ENCODE measurements at places on chromosomes 7 and 10.
A peak's percentile ranks its signal among the peaks of the same experiment; 100 is the strongest.

DNA sequence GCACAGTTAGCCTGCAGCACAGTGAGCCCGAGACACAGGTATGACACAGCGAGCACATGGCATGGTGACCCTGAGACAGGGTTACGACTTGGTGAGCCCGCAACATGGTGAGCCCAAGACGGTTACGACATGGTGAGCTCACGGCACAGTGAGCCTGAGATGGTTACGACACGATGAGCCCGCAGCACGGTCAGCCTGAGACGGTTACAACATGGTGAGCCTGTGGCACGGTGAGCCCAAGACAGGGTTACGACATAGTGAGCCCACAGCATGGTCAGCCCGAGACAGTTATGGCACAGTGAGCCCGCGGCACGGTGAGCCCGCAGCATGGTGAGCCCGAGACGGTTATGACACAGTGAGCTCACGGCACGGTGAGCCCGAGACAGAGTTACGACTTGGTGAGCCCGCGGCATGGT, 156.1 kb downstream of the MAD1L1 start:
- DNase-seq, result no peak

DNA sequence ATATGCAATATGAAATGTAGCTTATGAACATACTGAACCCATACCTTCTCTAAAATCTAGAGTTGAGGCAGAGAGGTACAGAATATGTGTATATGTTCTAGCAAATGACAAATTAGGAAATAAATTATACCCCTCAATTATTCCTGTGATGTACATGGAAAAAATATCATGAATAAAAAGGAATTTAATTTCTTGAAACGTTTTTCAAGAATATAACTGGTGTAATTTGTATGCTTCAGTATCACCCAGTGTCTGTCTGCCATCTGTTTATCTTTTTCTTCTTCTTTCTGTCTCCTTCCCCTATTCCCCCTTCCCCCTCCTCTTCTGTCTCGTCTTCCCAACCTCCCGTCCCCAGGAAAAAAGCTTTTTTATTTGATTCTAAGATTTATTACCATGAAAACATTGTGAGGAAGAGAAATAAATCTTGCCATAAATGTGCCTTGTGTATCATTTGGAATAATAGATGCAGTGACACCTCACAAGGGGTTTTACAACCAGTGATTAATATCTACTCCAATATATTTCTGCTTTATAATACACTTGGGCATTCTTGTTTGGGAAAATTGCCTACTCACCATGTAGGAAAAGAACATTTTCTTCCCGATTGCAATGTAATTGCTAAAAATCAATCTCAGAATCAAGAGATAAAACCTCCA, 12.2 kb downstream of the LANCL2 start:
- DNase-seq, result no peak

GRCh38 chr10:17684537-17684936, 40.6 kb downstream of the STAM start:
- no peak for DNase-seq

DNA sequence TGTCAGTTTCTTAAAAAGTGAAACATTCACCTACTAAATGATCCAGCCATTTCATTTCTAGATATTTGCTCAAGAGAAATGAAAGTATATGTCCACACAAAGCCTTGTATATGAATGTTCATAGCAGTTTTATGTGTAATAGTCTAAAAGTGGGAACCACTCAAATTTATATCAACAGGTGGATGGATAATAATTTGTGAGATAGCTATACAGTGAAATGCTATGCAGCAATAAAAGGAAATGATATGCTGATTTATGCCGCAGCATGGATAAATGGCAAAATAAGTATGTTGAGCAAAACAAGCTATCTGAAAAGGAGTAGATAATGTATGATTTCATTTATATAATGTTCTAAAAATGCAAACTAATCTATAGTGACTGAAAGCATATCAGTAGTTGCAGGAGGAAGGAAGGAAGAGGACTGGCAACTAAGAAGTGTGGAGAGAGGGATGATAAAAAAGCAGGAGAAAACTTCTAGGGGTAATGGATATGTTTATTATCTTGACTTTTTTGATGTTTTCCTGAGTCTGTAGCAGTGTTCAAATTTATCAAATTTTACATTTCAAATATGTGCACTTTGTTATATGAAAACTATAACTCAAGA, 80.6 kb downstream of the ABCB5 start:
- DNase-seq, result no peak

- DNase-seq, result no peak
These were observed 852 bp upstream of the PRKAR1B start for GRCh38 chr7:727806-728460.

DNA sequence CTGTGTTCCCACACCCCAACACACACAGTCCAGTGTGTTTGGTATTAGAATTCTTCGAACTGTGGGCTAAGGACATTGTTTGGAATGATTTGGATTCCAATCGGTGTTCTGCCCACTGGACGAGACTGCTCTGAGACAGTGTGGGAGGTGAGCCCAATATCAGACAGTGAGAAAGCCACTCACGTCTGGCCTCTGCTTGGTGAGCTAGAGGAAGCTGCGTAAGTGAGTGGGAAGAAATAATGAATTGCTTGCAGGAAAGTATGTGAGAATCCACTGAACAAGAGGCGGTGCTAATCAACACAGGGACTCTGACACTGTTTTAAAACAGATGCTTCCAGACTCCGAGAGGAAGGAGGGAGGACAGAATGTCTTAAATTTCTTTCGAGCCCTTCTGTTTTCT, 675.0 kb upstream of the ANKRD30A start:
- DNase-seq, result peak; percentile 83

DNA sequence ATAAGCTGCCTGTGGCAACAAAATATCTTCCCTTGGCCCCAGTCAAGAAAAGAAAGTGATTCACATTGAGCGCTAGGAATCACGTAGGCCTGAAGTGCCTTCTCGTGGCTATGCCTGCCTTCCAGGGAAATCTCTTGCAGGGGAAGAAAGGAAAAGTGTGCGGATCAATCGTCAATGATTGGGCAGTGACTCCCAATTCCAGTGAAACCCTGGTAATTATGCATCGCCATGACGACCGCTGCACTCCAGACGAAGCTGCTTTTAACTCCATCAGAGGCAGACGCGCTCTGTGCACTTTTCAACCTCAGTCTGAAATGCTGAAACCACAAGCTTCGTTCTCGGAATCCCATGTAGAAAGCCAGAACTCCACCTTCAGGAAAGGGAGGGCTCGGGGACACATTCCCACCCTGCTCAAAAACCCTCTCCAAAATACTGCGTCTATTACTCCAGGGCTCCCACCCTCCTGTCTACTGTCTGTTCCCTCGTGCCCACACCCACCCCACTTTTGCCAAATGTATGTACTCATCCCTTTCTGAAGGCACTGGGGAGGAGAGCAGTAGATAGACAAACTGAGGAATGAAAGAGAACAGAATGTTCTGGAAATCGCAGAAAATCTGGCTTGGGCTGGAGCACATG, 24.2 kb upstream of the PRKAG2 start:
- no peak for DNase-seq

DNA sequence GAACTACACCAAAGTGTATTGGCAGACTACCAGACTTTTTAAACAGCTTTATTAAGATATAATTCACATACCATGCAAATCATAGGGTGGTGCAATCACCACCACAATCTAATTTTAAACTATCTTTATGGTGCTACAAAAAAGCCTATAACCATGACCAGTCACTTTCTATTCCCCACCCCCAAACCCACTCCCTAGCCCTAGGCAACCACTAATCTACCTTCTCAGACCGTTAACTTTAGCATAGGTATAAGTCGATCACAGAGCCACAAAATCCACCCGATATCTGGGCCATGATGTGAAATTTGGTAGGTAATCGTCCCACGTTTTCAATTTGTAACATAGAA, 536 bp upstream of the POM121 start:
- peak; percentile 5 for DNase-seq

DNA sequence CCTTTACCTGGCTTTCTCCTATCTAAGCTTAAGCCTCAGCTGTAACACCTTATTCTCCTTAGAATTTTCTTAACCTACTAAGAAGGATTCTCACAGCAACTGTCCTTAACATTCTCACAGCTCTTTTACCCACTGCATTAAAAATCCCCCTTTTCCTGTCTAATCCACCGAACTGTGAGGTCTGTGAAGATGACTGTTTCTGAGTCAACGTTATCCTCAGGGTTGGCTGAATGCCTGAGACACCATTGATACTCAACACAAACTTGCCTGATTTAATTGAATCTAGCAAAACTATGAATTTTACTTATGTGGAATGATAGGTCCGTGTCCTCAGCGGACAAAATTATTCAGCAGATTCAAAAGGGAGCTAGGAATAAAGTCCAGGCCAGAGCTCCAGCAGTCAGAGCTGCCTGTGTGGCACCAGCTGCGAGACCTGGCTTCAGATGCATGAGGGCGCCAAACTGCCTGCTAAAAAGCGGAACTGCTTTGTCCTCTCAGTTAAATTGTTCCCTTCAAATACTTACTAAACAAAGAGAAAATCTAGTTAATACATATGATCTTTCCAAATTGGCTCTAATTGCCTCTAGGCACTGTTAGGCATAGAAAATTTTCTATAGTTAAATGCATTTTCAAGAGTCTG, 33.4 kb upstream of the VWDE start:
- peak; percentile 78 for DNase-seq

DNA sequence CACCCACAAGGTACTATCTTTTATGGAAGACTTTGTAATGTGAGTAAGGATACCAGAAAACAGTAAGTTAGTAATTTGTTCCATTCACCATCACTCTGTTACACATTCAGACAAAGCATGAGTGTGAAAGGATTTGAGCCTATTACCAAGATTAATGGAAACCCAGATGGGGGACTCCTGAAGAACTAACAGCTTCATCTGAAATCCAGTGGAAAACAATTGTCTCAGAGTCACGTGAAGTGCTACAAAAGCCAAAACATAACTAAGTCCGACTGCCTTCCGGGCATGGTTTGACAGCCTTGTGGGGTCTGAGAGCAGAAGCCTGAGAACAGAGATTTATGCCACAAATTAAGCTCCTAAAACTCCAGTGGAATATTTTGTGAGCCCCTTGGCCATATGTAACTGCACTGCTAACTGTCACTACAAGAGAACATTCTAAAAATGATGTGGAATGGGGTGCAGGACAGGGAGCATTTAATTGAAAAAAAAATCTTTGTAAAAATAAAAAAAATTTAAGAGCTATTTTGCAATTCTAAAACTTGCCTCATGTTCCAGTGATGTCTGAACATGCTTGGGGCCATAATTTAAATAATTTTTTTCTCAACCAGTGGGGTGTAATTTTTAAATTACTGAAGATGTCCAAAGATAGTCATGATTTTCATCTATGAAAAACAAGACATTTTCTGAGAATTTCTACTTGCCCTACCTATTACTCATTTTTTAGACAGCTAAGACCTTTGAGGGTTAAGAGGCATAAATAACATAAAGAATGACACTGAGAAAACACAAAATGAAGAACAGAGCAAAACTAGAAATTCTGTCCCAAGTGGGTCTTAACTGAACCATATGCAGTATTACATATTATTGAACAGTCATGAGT, 555.0 kb downstream of the INHBA start:
- DNase-seq, result peak; percentile 35

DNA sequence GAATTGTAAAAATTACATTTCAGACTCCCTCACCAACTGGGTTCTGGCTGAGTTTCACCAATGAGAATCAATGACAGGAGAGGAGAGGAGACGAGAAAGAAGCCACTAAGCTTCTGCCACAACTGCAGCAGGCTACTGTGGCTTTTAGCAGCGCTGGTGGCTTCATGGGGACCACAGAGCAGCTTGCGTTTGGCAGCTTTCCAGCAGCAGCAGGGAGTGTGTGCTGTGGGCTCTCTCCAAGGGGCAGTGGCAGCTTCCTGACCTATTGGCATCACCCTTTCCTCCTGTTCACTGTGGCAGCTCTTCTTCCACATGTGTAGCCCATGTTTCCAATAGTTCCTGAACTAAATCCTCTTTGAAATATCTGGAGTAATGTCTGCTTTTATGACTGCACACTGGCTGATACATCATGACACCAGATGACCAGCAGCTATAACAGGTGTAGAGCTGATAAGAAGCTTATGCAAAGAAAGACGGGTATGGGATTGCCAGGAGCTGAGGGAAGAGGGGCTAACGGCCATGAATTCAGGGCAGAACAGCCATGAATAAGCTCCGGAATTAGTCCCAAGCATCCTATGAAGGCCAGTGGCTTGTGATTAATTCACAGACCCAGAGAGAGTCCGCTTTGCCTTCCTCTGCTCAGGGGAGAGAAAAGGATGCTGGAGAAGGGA, 46.8 kb downstream of the KCNH2 start:
- no peak for DNase-seq

DNA sequence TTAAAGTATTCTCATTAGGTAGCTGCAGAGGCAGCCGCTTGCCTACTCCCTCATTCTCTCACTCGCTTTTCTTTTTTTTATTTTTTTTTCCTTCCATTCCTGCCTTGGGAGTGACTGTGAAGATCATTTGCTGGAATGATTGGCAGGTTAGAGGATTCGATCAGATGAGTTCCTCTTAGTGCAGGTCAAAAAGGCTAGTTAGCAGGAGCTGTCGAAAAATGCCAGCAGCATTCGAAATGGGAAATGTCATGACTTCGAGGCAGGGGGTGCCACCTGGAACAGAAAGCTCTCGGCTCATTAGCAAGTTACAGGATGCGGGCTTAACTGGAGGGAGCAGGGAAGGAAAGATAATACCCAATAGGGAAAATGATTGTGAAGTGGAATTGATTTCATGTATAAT, 137.5 kb upstream of the FZD1 start:
- DNase-seq, result no peak

GRCh38 chr10:119370111-119370741, 162.9 kb downstream of the GRK5 start:
- peak; percentile 67 for DNase-seq

GRCh38 chr10:32971536-32972091, 13.6 kb upstream of the ITGB1 start:
- no peak for DNase-seq

GRCh38 chr10:48598243-48598935, 6.5 kb downstream of the ARHGAP22 start:
- no peak for DNase-seq

DNA sequence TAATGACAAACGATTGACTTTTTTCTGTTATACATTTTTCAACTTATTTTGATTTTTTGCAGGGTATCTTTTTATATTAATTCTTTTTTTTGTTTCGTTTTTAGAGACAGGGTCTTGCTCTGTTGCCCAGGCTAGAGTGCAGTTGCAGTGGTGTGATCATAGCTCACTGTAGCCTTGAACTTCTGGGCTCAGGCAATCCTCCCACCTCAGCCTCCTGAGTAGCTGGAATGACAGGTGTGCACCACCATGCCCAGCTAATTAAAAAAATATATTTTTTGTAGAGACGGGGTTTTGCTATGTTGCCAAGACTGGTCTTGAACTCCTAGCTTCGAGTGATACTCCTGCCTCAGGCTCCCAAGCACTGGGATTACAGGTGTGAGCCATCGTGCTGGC, 601.3 kb downstream of the PARD3 start:
- DNase-seq, result no peak

GRCh38 chr7:31027161-31027965, 24.7 kb upstream of the ADCYAP1R1 start:
- peak; percentile 36 for DNase-seq

GRCh38 chr7:6093375-6093774, 62.2 kb downstream of the ANKRD61 start:
- no peak for DNase-seq

- no peak for DNase-seq
These were observed 46.2 kb downstream of the FAM53B start for GRCh38 chr10:124697837-124698544.

GRCh38 chr7:47455872-47456185, 126.1 kb downstream of the TNS3 start:
- no peak for DNase-seq

GRCh38 chr7:117010375-117011133, 57.3 kb downstream of the ST7 start:
- no peak for DNase-seq

GRCh38 chr10:121526135-121526790, 72.0 kb downstream of the FGFR2 start:
- no peak for DNase-seq

GRCh38 chr7:1850111-1850975, 180.3 kb downstream of the ELFN1 start:
- no peak for DNase-seq
